ENCODE measurements at places on chromosomes 1 and 21.

GRCh38 chr1:59180735-59181134 is 116.2 kb upstream of the FGGY start:
- DNase-seq: no peak

GRCh38 chr1:111882559-111882958 is 106.9 kb downstream of the KCND3 start:
- no peak for DNase-seq

DNA sequence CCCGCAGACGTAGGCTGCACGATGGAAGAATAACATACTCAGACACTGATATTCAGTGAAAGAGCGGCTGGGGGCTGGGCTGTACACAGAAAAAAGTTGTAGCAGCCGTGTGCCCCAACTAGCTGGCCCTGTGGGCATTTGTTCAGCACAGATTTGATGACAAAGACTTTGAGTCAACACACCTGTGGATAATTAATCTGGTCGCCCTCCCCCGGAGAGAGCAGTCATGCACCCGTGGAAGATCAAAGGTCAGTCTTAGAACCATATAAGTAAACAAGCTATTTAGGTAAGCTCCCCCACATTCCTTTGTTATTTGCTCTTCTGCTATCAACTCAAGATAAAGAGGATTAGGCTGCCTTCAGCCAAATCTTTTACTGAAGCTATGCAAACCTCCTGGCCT is 148.4 kb upstream of the HMCN1 start:
- DNase-seq: no peak

DNA sequence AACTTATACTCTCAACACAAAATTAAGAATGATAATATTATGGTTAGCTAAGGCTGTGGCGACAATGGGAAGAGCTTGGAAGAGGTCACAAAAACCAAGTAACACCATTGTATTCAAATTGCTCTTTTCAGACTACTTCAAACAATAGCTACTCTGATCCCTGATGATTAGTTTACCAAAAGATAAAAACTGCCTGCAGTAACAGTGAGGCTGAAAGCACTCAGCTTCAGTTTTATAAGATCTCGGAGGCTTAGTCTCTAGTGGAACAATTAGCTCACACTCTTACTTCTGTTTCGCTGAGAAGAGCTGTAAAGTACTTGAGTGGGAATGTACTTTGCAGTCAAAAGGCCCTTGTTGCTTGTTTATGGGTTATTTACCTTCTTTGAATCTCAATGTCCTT is 278.5 kb downstream of the LRRC7 start:
- DNase-seq: peak; percentile 22

- no peak for DNase-seq
Measured at GRCh38 chr1:48341221-48341620, 118.7 kb downstream of the SLC5A9 start.

- DNase-seq: peak; percentile 2
Measured at GRCh38 chr1:232335261-232335660, 294.7 kb downstream of the SIPA1L2 start.

DNA sequence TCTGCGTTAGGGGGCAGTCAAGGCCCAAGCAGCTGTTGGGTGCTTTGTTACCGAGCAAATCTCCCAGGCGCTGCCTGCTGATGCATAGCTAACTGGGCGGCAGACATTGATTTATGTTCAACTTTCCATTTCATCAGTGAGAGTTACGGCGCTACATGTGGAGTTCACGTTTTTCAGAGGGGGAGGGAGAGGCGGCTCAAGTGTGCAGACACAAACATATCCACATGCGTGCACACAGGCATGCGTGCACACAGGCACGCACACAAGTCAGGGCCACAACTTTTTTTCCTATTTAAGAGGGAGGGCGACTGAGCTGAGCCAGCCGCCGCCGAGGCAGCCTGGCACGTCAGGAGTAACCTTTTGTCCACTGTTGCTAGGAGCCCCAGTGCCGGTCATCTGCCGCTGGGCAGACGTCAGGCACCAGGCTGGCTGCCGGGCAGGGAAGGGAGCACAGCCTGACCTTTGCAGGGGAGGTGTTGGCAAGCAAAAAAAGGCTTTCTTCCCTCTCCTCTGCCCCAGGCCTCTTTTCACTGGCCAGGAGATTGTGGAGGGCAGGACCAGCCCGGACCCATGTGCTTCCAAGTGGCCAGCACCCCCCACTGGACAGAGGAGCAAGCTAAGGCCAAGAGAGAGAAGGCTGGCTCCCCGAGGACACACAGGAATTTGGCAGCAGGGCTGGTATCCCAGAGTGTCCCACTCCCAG is 73.3 kb downstream of the MRPL37 start:
- peak; percentile 90 for DNase-seq

DNA sequence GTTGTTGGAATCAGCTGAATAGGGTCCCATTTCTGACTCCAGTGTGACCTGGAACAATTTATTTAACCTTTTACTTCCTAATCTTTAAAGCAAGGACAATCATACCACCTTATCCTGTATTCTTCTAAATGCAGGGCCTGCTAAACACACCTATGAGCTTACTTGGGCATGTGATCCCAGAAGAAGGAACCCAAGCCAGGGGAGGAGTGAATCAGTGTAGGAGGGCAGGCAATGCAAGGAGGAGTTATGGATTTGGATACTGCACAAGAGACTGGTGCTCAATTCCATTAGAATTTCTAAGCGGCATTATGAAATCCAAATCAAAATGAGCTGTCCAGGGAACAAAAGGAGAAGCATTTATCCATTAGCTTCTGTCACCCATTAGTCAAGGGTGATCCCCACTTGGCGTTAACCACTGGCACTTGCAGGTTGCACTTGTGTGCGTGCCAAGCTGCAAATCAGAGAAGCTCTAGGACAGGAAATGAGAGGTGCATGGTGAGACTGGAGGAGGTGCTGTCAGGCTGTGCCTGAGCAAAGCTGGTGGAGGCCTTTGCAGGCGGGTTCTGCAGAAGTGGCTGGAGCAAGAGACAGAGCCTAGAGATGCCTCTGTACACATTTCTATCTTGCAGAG is 297.2 kb upstream of the PLXNA2 start:
- no peak for DNase-seq

- peak; percentile 58 for DNase-seq
Measured at GRCh38 chr1:58784758-58785441, 1.1 kb upstream of the JUN start.

DNA sequence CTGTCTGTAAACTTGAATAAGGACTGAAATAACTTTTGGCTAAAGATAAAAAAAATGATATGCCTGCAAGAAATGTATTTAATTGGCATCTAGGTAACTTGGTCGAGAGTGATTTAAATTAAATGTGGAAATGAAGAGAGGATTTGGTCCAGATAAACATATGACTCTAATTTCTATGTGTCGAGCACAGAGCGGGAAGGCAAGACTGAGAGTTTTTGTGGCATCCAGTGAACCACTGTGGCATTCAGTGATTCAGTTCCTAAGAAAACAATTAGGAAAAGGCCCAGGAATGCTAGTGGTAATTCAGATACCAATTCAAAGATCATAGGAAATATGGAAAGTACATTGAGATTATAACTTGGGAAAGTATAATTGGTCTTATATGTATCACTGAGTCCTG is 39.6 kb downstream of the PDE4B start:
- DNase-seq: no peak

- peak; percentile 5 for DNase-seq
Measured at GRCh38 chr1:33429332-33429731, 1.6 kb downstream of the PHC2 start.

DNA sequence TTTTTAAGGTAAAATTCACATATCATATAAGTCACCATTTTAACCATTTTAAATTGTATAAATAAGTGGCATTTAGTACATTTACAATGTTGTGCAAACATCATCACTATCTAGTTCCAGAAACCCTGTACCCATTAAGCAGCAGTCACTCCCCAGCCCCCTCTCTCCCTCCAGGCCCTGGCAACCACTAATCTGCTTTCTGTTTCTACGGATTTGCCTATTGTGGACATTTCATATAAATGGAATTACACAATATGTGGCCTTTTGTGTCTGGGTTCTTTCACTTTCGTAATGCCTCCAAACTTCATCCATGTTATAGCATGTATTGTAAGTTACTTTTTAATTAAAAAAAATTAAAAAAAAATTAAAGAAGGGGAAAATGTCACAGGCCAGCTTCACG is 58.0 kb upstream of the RAB3GAP2 start:
- DNase-seq: no peak

DNA sequence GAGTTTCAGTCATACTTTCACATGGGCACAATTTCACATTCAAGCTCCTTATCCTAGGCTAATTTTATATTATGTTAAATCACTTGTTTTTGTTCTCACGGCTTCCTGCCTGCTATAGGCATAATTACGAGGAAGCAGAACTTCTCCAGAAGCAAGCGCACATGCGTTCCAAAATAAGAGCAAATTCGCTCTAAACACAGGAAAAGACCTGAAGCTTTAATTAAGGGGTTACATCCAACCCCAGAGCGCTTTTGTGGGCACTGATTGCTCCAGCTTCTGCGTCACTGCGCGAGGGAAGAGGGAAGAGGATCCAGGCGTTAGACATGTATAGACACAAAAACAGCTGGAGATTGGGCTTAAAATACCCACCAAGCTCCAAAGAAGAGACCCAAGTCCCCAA is at the start of gene CORT:
Gene CORT (plus strand): TSS at position 281 of the 400 bp plus-strand sequence. CDS start 193 bp downstream, outside the sequence.
- no peak for DNase-seq

GRCh38 chr1:8006037-8006963 is 19.8 kb downstream of the ERRFI1 start:
- DNase-seq: no peak

DNA sequence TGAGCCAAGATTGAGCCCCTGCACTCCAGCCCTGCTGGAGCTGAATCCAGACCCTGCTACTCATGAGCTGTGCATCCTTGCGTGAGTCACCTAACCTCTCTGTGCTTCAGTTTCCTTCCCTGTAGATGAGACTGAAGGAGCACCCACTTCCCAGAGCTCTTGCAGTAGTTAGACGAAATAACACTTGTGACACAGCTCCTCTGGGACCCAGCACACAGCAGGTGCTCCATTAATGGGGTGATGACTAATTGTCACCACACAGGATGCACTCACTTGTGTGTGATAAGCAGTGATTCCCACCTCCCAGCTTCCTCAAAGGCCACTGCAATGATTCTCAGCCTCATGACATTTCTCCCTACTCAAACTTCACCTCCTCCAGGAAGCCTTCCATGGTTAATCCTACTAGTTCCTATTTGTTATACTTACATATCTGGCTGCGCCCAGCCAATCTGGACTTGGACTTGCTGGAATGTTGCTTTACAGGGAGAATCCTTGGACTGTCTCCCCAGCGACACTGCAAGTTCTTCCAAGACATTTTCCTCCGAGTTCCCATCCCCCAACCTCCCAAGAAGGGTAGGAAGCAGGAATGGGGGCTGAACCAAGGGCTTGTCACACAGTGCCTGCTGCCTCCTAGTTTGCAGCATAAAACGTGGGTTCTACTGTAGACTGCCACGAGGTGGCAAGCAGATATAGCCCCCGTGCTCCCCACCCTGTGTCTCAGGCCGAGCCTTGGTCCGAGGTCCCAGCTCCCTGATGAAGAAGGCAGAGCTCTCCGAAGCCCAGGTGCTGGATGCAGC is 17.2 kb downstream of the DRAXIN start:
- DNase-seq: no peak

GRCh38 chr1:15027515-15027986 is 126.0 kb upstream of the TMEM51 start:
- DNase-seq: peak; percentile 47

GRCh38 chr1:119647228-119647733 is 785 bp downstream of the ZNF697 start:
- DNase-seq: no peak

GRCh38 chr1:244369256-244370057 is 82.3 kb downstream of the ADSS2 start:
- no peak for DNase-seq

DNA sequence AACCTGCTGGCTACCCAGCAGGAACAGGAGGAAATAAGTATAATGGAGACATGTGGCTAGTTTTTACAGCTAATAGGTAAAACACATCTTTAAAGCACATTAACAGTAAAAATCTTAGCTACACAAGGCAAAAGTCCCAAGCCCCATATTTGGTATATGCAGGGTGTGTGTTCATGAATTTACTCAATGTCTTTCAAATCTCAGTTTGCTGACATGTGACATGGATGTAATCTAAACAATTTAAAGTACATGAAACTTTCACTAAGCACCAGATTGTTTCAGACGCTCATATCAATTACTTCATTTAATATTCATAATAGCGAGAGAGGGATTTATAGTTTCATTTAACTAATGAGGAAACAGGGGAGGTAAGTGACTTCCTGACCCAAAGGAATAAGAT is 3.9 kb downstream of the TACSTD2 start:
- no peak for DNase-seq

DNA sequence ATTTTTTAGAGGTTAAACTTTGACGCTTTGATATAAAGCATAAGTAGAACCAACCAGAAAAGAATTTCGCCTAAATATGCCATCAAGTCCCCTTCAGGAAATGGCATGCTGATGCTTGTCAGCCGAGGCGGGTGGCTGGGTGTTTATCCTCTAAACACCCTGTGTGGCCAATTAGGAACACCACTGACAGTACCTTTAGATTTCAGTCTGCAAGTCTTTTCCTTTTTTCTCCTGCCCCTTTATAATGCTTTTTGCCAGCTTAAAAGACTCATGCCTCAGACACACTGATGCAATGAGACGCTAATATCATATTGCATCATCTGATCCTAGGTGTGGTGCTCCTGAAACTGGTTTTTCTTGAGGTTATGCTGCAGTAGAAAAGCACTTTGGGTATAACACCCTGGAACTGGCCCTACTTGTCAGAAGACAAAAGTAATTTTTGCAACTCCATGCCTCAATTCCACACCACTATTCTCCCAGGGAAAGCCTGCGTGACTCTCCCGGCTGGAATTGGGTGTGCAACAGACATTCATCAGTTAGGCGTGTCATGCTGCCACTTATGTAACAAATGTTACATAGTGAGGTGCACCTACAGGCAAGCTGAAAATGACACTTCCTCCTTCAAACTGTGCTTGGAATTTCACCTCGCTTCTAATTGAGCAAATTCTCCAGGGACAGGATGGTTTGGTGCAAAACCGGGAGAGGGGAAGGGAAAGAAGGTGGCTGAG is 2.0 kb upstream of the RCC2 start:
- no peak for DNase-seq

GRCh38 chr1:42886800-42887199 is 40.4 kb downstream of the ZNF691 start:
- DNase-seq: no peak

- DNase-seq: peak; percentile 73
Measured at GRCh38 chr1:161726473-161727255, 5.3 kb downstream of the FCRLB start.

- DNase-seq: no peak
Measured at GRCh38 chr1:82059959-82060358, 259.2 kb downstream of the ADGRL2 start.

- DNase-seq: peak; percentile 46
Measured at GRCh38 chr21:18518054-18518481, 114.5 kb upstream of the TMPRSS15 start.

- no peak for DNase-seq
Measured at GRCh38 chr1:234823191-234824176, 213.5 kb upstream of the IRF2BP2 start.

- no peak for DNase-seq
Measured at GRCh38 chr1:228871314-228872061, 136.2 kb downstream of the RHOU start.

DNA sequence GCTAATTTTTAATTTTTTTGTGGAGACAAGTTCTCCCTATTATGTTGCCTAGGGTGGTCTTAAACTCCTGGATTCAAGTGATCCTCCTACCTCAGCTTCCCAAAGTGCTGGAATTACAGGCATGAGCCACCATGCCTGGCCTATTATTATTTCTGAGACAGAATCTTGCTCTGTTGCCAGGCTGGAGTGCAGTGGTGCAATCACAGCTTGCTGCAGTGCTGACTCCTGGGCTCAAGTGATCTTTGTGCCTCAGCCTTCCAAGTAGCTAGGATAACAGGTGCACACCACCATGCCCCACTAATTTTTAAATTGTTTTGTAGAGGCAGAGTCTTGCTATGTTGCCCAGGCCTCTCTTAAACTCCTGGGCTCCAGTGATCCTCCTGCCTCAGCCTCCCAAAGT is 196.3 kb downstream of the CAMTA1 start:
- no peak for DNase-seq

Data from NCI-H524 (cell line).